Astrocyte of the spinal cord (primary cell): ENCODE measurements at places on chromosomes 4 and X.

- DNase-seq = peak; percentile 37
Measured at GRCh38 chrX:143781103-143781502, 60.6 kb upstream of the SPANXN2 start.

GRCh38 chrX:45360571-45360970 lies 159.9 kb upstream of the DIPK2B start:
- DNase-seq = no peak

GRCh38 chr4:7591409-7592053 lies 156.8 kb upstream of the PSAPL1 start:
- no peak for DNase-seq

- no peak for DNase-seq
Measured at GRCh38 chr4:122959981-122960610, 37.7 kb upstream of the NUDT6 start.

DNA sequence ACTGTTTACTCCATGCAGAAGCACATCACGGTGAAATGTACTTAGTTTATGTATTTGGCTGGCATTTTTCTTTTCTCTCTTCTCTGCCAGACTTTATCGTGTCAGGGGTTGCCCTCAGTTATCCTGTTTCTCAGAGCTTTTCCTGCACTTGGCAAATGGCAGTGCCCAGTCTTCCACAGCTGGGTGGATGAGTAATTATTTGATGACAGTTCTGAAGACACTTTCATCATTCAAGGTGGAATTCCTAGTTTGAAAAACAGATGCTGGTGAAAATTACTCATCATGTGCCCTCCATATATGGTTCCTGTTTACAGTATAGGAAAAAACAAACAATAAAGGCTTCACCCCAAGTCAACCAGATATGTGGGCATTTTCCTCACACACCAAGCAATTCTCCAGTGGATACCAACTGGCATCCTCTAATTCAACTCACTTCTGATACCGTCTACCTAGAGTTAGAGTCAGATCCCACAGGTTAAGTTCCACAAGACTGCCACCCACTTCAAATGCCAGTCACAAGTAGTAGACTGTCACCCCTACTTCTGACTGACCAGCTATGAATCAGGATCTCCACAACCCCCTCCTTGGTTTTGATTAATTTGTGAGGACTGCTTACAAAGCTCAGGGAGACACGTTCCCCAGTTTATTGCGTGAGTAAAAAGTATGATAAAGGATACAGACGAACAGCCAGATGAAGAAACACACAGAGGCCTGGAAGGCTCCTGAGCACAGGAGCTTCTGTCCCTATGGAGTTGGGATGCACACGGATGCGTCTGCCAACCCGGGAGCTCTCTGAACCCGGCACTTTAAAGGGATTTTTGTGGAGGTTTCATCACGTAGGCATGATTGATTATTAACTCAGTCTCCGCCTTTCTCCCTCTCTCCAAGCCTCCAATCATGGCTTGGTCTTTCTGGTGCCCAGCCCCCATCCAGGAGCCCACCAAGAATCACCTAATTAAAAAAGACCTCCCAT lies 72.9 kb downstream of the CLDN34 start:
- no peak for DNase-seq

DNA sequence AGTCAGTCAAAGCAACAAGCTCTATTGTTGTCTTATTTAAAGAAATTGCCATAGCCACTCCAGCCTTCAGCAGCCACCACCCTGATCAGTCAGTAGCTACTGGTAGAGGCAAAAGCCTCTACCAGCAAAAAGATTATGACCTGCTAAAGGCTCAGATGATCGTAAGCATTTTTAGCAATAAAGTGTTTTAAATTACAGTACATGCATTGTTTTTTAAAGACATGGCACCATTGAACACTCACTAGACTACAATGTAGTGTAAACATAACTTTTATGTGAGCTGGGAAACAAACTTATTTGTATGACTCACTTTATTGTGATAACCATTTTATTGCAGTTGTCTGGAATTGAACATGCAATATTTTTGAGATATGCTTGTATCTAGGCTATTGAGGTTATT lies 32.3 kb upstream of the DYNLT3 start:
- no peak for DNase-seq

- DNase-seq = no peak
Measured at GRCh38 chr4:184883024-184883423, 57.3 kb upstream of the ACSL1 start.

GRCh38 chr4:187814737-187815465 lies 180.7 kb upstream of the ZFP42 start:
- DNase-seq = peak; percentile 12

GRCh38 chr4:23268072-23268771 lies 575.5 kb downstream of the GBA3 start:
- no peak for DNase-seq

GRCh38 chr4:58502839-58503238 lies 1392.7 kb upstream of the IGFBP7 start:
- no peak for DNase-seq

GRCh38 chr4:21884615-21885014 lies 64.0 kb downstream of the KCNIP4 start:
- DNase-seq = no peak

DNA sequence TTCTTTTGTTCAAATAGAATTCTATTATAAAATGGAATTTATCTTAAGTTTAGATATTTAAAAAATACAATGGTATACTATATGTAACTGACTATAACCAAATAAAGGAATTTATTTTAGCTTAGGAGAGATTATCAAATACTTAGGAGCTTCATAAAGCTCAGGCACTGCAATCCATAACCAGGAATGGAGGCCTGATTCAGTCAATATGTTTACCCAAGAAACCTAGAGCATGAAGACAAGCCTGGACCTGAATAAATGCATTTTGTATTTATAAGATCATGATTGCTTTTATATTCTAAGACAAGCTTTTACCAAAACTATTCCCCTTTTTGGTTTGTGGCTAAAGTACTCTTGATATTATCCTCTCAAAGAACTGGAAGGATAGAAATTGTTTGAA lies 742.6 kb downstream of the FAT4 start:
- DNase-seq = no peak

DNA sequence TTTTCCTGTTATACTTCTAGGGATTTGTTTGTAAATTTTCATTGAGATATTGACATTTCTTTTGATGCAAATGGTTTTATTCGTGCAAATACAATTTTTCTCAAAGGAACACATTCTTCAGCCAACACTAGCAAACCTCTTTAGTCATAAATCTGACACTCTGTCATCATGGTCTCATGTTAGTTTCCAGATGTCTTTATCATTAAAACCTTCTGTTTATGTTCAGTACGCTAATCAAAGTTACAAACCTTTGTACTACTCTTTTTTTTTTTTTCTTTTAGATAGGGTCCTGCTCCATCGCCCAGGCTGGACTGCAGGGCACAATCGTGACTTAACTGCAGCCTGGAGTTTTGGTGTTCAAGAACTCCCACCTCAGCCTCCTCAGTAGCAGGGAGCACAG lies 7.1 kb downstream of the SLC25A31 start:
- DNase-seq = no peak

- DNase-seq = no peak
Measured at GRCh38 chr4:128958194-128958593, 135.1 kb downstream of the SCLT1 start.
